ENCODE measurements at places on chromosomes 5 and 9.

DNA sequence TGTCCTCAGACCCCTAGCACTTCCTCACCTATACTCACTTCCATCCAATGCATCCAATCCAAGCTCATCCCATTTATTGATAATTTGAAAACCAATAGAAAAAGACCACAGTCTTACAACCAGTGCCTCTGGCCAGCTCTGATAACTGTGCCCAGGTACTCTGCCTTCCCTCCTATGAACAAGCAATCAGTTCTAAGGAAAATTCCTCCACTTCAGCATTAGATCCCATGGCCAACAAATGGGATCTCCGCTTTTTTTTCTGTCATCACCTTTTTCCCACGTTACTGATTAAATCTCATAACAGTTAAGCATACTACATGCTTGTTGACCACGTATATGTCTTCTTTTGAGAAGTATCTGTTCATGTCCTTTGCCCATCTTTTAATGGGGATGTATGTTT, 41.7 kb upstream of the GLIS3 start:
- DNase-seq: no peak

GRCh38 chr9:5608298-5609225, 20.3 kb upstream of the RIC1 start:
- no peak for DNase-seq

DNA sequence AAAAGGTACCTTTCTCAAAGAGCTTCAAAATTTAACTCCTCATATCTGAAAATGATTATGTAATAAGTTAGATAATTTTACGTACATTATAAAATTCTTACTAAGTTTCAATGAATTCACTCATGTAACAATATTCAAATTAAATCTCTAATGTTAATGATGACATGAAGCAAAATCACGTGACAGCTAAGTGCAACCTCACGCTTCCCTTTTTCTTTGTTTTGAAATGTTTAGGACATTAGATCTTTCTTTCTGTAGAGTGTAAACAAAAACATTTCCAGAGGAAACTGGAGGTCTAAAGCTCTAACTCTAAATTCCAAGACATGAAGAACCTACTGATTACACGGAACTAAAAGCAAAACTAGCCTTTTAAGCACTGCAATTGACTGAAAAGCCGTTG, 227.3 kb upstream of the TBCA start:
- no peak for DNase-seq

DNA sequence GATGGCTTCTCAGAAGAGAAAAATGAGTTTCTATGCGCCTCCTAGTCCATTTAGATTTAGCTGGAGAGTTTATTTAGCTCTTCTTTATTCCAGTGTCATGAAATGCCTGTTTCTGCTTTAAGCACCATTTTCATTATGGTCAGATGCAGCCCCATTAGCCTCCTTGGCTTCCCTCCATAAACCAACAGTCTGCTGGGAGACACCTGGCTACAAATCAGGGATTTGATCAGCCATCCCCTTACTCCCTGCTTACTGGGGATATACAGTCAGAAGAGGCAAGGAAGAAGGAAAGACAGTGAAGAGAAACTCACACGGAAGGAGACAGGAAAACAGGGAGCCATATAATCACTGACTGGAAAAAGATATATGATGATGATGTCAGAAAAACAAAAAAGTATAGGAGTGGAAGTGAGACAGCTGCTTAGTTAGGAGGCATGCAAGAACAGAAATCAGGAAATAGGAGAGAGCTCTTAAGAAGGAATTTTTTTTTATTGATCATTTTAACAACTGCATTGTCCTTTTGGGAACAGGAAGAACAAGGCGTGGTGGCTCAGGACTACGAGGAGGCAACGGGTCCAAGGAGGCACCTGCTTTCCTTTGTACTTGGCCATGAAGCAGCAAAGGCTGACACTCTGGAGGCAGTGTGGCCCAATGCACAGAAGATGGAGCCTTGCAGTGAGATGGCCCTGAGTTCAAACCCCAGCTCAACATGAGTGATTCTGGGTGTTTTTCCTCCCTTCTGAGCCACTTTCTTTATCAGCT, 56.1 kb downstream of the MED27 start:
- no peak for DNase-seq

DNA sequence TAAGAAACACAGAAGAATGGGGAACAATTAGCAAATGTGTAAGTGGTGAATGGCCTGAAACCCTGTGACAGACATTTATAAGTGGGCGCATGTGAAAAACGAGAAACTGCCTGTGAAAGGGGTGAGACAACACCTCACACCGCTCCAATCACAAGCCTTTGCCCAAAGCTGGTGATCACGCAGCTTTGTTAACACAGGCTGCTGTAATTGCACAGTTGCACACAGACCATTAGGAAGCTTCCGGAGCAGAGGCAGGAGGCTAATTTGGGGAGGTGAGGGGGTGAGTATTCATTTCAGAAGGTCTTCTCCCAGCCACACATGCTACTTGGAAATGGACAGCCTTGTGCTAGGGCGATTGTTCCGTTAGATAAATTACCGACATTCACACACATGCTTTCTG, 294.0 kb downstream of the MED10 start:
- DNase-seq: no peak

DNA sequence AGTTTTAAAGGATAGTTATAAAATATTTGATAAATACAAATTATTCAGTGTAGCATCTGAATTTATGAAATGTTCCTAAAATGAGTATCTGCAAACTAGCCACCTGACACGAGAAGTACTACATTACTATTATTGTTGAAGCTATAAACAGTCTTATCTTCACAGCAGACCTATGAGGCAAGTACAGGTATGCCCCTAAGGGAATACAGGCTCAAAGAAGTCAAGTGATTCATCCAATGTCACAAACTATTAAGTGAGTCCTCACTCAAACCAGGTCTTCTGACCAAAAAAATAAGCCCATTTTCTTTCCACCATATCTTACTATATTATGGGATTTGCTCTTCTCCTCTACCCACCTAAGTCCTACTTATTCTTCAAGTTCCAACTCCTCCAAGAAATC, 28.7 kb downstream of the STRBP start:
- DNase-seq: no peak

DNA sequence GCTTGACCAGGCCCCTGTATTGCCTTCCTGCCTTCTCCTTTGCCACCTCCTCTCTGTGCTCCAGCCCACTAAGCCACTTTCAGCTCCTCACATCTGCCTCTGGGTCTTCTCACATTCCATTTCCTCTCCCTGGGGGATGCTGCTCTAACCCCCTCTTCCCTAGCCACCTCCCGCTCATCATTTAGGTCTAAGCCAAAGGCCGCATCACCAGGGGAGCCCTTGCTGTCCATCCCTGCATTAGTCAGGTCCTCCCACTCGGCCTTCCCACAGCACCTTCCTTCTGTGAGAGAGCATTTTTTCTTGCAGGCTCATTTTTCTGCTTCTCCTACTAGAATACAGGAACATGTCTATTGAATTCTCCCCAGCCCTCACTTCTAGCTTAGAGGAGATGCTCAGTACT, 72.6 kb upstream of the GALNT10 start:
- DNase-seq: no peak

- no peak for DNase-seq
Measured at GRCh38 chr9:137955224-137955570, 77.6 kb downstream of the CACNA1B start.

DNA sequence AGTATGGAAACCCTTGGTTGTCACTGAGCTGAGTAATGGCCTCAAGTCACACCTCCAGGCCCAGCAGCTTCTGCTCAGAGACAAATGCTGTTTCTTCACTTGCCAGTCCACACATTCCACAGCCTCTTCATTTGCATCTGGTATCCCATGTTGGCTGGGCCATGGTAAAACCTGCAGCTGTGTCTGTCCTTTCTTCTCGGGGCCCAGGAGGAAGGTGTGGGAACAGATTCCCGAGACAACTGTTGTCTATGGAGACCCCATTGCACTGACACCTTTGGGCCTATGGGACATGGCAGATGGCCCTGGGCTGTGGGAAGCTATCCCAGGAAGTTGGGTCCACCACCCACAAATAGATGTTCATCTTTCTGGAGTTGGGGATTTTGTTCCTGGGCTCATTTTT, 85.1 kb downstream of the MACROH2A1 start:
- DNase-seq: no peak

GRCh38 chr5:149429839-149430721, 51.0 kb upstream of the IL17B start:
- no peak for DNase-seq

- DNase-seq: no peak
Measured at GRCh38 chr5:176878906-176879662, 20.1 kb downstream of the HK3 start.

GRCh38 chr9:11551106-11551505, 938.3 kb upstream of the PTPRD start:
- no peak for DNase-seq

DNA sequence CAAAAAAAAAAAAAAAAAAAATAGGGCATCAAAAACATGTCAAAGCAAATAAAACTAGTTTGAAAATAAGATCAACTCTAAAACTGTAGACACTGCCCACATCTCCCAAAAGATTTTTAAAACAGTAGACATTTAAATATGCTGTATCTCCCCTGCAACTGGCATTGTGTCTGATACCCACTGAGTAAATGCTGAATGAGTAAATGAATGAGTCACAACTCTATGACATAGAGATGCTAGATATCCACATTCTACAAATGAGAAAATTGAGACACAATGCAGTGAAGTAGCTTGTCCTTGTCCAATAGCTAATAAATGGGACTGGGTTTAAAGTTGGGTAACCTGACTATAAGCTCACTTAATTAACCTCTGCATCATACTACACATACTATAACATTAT, 14.1 kb upstream of the MAP1B start:
- no peak for DNase-seq

DNA sequence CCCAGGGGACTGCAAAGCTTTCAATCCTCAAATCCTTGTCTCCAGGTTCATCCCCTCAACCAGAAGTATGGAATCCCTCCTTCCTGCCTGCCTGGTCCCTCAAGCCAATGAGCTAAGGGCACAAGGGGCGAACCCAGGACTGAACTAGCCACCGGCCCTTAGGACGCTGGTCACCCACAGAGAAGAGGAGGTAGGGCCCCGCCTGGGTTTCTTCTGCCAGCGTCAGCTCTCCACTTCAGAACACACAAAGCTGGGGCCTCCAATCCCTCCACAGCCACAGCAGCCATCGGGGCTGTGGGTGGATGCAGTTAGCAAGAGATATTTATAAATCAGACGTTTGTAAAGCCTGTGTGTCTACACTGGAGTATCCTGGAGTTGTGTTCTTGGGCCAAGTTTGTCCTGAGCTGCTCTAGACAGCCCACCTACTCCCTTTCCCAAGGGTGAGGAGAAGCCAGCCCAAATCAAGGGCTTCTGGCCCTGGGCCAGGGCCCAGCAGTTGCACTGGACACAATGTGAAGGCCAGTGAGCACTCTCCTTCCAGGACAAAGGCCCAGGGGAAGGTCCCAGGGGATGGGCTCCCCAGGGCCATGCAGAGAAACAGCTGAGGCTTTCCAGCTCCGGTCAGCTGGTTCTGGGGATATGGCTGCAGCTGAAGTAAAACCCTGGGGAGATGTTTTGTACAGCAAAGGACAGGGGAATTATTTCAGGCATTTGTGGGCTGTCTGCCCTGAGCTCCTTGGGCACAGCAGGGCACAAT, 18.9 kb downstream of the AMBP start:
- no peak for DNase-seq

GRCh38 chr5:4700069-4700468, 440.1 kb upstream of the ADAMTS16 start:
- DNase-seq: no peak

GRCh38 chr5:91118796-91119195, 264.3 kb downstream of the ARRDC3 start:
- no peak for DNase-seq

DNA sequence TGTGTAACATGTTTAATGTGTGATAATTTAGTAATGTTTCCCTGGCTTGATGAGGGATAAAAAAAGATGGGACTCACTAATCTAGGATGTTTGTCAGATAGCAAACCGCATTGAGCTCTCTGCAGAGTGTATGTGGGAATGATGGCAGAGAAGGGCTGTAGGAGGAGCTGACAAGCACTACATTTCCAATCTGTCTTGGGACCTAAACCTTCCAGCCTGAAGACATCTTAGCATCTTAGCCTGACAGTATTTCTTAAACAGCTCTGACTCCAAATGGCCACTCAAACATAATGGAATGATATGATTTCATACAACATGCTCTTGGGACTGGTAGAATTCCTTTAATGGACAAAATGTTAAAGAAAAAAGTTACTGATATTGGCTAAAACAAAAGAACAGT, 116.7 kb downstream of the PPP2R2B start:
- no peak for DNase-seq

DNA sequence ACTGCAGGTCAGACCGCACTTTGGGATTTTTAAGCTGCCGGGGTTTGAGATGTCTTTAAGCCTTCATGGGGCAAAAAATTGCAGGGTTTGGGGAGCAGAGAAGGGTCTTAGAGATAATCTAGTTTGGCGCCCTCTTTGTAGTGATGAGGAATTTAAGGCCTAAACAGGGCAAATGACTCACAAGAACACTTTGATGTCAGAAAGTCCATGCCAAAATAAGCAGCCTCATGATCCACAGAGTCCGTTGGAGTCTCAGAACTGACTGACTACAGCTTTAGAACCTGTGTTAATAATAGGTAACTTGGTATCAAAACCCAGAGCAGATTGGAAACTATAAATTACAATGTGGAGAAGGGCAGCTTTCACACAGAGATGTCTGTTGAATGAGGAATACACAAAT, 35.9 kb upstream of the PTGS1 start:
- DNase-seq: no peak

DNA sequence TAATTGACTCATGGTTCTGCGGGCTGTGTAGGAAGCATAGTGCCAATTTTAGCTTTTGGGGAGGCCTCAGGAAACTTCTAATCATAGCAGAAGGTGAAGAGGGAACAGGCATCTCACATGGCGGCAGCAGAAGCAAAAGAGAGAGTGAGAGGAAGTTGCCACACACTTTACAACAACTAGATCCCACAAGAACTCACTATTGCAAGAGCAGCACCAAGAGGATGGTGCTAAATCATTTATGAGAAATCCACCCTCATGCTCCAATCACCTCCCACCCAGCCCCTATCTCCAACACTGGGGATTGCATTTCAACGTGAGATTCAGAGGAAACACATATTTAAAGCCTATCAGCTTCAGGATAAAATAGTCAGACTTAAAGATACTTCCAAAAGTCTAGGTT, 36.1 kb upstream of the LPAR1 start:
- no peak for DNase-seq

DNA sequence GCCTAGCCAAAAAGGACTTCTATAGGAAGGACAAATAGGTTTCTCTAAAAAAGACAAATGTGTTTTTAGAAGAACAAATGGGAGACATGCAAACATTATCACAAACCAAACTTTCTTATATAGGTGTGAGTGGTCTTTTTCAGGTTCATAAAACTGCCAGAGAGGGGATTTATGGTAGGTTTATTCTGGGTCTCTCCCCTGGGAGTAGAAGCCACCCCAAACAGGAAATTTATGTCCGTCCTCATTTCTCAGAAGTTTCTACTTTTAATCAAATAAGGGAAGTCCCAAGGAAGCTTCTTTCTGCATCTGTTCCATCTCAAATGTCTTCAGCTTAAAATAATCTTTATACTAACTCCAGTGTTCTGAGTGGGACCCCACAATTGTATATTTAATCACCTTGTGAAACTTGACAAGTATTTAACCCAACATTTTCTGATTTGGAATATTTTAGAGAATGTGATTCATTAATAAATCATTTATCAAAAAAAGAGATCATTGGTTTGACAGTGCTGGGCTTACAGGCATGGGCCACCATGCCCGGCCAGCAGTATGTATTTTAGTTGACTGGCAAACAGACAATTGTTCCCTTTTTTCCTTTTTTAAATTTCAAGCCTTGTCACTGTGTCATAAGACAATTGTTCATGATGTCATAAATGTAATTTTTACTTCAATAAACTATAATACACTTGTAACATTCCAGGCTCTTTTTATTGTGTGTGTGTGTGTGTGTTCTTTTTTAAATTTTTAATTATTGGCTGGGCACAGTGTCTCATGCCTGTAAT, 44.6 kb upstream of the GLDC start:
- no peak for DNase-seq

Data from T-cell (primary cell).